ENCODE measurements at places on chromosomes 5 and 9. TPM values are rescaled to one million over a fixed set of nuclear protein-coding genes. Genes with fewer than 3 reads are reported as not detected.

The PLPPR1 gene
- total RNA-seq = not detected

The PCDHGA1 gene
- total RNA-seq = under 0.01 TPM

The LTC4S gene
- total RNA-seq = 8.6 TPM

The OMD gene
- not detected for total RNA-seq

The STARD4 gene
- total RNA-seq = 14.8 TPM

The MYMK gene
- not detected for total RNA-seq

The SLC6A18 gene
- total RNA-seq = not detected

The LCN2 gene
- 2.2 TPM for total RNA-seq

The PGM5 gene
- total RNA-seq = 14.8 TPM

The ADAMTS19 gene
- total RNA-seq = not detected

The IL17B gene
- not detected for total RNA-seq

The FOXD4 gene
- total RNA-seq = 0.27 TPM

The INSL4 gene
- total RNA-seq = not detected

The BRD9 gene
- total RNA-seq = 34.2 TPM

The NPR3 gene
- 360 TPM for total RNA-seq

The KCNV2 gene
- under 0.01 TPM for total RNA-seq

The FSD1L gene
- 1.6 TPM for total RNA-seq

DNA sequence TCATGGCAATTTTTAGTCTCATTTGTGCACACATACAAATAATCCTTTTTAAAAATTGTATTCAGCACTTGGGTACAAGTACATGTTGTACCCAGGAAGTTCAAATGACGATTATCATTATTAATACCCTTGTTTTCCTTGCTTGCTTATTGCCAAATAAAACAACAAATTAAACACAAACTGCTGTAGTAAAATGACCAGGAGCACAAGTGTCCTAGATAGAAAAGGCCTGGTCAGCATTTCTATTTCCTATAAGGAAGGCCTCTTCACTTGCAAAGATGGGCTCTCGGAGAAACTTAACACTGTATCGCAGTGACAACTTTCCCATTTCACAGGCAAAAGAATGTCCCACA, 34.7 kb upstream of the PLPP1 start:
- DNase-seq = no peak

- DNase-seq = peak; percentile 64
Observed at GRCh38 chr9:106753155-106753671, 109.8 kb upstream of the ZNF462 start.

- DNase-seq = no peak
Observed at GRCh38 chr5:66276986-66277385, 132.9 kb downstream of the SREK1 start.

GRCh38 chr5:32618962-32619361, 33.6 kb downstream of the SUB1 start:
- DNase-seq = no peak

DNA sequence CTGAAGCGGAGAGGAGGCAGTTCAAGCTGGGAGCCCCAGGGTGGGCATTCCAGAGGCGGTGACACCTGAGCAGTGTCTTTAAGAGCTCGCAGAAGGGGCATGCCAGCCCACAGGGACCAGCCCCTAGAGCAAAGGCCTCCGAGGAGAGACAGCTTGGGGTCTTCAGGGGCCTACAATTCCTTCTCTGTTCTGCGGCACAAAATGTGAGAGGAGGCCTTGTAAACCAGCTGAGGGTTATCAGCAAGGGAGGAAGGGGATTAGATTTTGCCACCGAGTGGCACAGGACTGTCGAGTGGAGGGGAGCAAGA, 505 bp upstream of the SIGMAR1 start:
- no peak for DNase-seq

- DNase-seq = no peak
Observed at GRCh38 chr9:6632516-6633183, 12.9 kb downstream of the GLDC start.

DNA sequence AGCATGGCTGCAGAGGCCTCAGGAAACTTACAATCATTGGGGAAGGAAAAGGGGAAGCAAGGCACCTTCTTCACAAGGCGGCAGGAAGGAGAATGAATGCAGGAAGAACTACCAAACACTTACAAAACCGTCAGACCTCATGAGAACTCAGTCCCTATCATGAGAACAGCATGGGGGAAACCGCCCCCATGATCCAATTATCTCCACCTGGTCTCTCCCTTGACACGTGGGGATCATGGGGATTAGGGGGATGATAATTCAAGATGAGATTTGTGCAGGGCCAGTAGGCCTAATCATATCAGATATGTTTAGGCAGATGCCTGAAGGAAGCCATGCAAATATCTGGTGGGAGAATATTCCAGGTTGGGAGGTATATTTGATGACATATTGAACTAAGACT, 1176.4 kb upstream of the CDH18 start:
- DNase-seq = no peak

DNA sequence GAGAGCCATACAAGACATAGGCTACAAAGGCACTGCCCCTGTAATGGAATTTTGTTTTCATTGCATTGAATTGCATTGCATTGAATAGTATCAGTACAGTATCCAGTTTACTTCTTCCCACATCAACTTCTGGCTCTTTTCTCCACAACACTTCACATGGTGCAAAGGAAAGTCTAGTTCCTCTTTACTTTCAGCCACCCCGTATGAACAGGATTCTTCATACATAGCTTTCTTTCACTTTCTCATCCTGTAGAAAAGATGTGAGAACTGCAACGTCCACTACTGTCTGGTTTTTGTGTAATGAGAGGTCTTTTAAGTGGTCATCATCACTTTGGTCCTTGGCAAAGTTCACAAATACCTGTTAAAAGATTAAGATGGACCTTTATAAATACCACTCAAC, 20.2 kb downstream of the NIPSNAP3B start:
- DNase-seq = no peak

DNA sequence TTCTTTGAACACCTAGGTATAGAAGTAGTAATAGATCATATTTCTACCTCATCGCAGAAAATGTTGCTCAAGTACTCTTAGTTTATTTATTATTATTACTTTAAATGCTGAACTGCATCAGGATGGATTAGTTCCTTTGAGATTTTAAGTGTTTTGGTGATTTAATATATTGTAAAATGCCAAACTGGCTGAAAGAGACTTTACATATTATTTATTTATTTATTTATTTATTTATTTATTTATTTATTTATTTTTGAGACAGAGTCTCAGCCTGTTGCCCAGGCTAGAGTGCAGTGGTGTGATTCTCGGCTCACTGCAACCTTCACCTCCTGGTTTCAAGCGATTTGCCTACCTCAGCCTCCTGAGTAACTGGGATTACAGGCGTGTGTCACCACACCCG, 42.3 kb downstream of the LMNB1 start:
- no peak for DNase-seq

DNA sequence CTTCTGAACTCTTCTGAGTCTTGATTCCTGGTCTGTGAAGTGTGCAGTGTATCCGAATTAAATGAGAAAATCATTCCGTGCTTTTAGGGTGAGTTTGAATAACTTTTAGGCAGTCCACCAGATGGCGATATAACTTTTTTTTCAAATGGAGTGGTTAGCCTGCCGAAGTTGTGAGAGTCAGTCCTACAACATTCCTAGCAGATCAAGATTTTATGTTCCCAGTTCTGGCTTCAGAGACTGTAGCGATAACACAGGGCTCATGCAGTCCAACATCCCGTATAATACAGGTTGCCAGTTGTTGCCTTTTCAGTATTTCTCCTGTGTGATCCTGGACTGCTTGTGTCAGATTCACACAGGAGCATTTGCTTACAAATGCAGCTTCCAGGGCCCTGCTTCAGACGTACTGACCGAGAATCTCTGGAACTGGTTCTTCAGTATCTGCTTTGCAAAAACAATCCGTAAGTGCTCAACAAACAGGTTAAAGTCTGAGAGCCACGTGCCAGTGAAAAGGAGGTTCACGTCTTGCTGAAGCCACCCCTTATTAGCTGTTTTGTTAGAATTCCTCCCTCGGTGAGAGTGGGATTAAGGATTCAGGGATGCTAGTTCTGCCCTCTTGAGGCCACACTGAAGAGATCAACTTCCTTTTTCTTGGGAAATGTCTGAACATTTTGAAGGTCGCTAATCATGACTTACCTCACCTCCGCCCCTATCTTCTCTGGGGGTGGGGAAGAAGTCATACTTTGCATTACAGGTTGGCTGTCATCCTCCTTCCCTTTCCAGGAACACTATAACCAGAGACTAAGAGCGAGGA, 22.8 kb downstream of the SMIM3 start:
- DNase-seq = peak; percentile 18

GRCh38 chr5:170301981-170302652, 4.5 kb upstream of the LCP2 start:
- DNase-seq = no peak

- DNase-seq = no peak
Observed at GRCh38 chr5:124481419-124481818, 265.0 kb downstream of the ZNF608 start.

DNA sequence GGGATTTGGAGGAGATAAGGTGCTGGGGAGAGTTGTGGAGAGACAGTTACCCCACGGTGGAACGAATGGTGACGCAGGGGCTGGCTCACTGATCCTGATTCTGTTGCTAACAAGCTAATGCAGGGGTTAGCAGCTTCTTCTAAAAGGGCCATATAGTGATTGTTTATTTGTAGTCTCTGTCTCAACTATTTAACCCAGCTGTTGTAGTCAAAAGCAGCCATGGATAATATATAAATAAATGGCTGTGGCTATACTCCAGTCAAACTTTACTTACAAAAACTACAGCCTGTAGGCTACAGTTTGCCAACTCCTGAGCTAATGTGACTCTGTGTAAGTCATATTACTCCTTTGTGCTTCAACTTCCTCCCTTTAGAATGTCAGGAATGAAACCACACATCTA, 21.8 kb downstream of the STOM start:
- DNase-seq = no peak

- peak; percentile 62 for DNase-seq
Observed at GRCh38 chr5:172766287-172767108, 4.5 kb downstream of the DUSP1 start.

- no peak for DNase-seq
Observed at GRCh38 chr5:112294126-112294525, 125.0 kb downstream of the EPB41L4A start.

- no peak for DNase-seq
Observed at GRCh38 chr5:138631096-138631928, 56.1 kb upstream of the HSPA9 start.

DNA sequence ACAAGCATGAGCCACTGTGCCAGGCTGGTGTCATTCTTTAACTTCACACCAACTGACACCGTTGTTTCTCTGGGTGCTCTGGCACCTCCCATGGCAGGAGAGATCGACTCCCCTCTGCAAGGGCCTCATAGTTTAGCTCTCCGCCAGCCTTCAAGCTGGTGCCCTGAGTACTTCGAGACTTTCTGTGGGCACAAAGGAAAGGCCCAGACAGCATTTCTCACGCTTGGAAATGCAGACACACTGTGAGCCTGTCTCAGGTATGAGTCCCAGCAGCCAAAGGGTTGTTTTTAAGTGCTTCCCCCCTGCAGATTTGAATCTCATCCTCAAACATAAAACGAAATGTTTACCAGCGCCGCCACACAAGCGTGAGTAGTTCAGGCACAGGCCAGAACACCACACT, 11.1 kb upstream of the TCF7 start:
- no peak for DNase-seq

DNA sequence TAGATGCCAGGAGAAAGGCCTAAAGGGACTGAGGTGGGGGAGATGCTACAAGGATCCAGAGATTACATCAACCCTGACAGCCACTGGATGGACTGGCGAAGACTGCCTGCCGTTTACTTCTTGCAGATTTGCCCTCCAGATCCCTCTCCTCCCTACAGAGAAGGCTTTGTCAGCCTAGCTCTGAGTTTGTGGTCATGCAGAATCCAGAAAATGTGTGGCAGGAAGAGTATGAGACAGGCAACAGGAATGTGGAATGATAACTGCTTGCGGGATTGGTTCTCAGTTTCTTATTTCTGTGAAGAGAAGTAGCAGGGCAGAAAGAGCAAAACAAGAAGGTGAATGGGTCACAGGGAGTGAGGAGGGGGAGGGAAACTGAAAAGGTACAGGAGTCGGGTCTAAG, 129.6 kb downstream of the TLE1 start:
- no peak for DNase-seq

DNA sequence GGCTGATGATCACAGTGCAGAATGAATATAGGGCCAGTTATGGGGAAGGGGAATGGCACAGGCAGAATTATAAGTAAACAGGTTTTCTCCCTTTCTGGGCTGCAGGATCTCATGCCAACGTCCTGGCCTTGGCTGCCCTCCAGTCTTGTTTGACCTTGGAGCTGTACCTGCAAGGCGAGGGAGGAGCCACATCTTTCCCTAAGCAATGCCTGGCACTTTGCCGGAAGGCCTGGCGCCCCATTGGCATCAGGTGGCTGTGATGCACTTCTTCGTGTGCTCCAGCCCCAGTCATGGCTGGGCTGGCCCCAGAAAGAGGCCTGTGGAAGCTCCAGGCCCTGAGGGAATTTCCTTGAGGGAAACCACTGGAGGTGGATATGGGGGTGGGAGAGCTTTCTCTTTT, 16.7 kb upstream of the IQGAP2 start:
- DNase-seq = no peak

Data from hematopoietic multipotent progenitor cell (in vitro differentiated cells).